ENCODE measurements at places on chromosomes 3 and 15. TPM values are rescaled to one million over a fixed set of nuclear protein-coding genes. Genes with fewer than 3 reads are reported as not detected.

The PLSCR5 gene
- total RNA-seq: not detected

The CELF6 gene
- 1.2 TPM for total RNA-seq

The ASB14 gene
- total RNA-seq: not detected

The STXBP5L gene
- total RNA-seq: 0.29 TPM

The HIGD2B gene
- total RNA-seq: not detected

DNA sequence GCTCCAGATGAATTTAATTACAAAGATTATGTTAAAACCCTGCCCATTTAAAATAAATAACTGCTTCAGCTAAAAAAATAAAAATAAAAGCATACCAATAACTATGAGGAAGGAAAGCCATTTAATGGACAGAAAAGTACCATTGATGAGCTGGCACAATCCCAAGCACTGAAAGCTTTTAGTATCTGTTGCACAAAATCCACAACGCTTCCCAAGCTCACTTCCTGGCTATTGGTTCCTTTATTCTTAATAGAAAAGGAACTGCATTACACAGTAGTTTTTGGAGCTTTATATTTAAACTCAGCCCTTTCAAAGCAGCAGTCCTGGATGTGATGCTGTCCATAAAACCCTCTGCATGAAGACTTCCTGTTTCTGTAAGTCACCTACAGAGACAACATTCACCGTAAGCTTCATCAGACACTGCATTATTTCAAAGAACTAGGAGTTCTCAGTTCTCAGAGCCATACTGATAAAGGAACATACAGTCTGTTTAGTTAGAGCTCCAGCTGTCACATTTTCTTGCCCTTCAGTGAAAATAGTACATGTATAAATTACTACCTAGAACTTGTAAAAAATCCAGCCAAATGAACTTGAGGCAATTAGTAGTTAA lies 81.5 kb downstream of the CSNK1G1 start:
- H3K27ac ChIP-seq: no peak overlapping the region
- no peaks in the 10 kb centered on the region for H3K36me3 ChIP-seq
- DNase-seq: no peak
- peaks cover 6% of the 10 kb centered on the region for H3K4me1 ChIP-seq

- no peak for DNase-seq
- no peak overlapping the region for H3K27ac ChIP-seq
- H3K4me1 ChIP-seq: no peaks in the 10 kb centered on the region
- H3K27me3 ChIP-seq: no peaks in the 10 kb centered on the region
- no peaks in the 10 kb centered on the region for H3K36me3 ChIP-seq
Measured at GRCh38 chr3:145094355-145094941, 1066.5 kb downstream of the PLOD2 start.

GRCh38 chr15:33375236-33375635 lies 64.5 kb downstream of the RYR3 start:
- H3K4me3 ChIP-seq: no peak overlapping the region
- H3K4me1 ChIP-seq: peaks cover 5% of the 10 kb centered on the region
- H3K36me3 ChIP-seq: no peaks in the 10 kb centered on the region
- no peak overlapping the region for H3K27ac ChIP-seq
- no peak for DNase-seq

- no peaks in the 10 kb centered on the region for H3K36me3 ChIP-seq
- no peaks in the 10 kb centered on the region for H3K4me1 ChIP-seq
- DNase-seq: no peak
- H3K27ac ChIP-seq: no peak overlapping the region
Measured at GRCh38 chr3:192433704-192434103, 293.6 kb downstream of the FGF12 start.

- no peak overlapping the region for H3K4me3 ChIP-seq
- H3K27ac ChIP-seq: peak overlapping the region; percentile 30
- H3K36me3 ChIP-seq: no peaks in the 10 kb centered on the region
- H3K4me1 ChIP-seq: peaks cover 25% of the 10 kb centered on the region
- H3K27me3 ChIP-seq: peaks cover 47% of the 10 kb centered on the region
Measured at GRCh38 chr15:68484696-68485400, 52.9 kb upstream of the ITGA11 start.

DNA sequence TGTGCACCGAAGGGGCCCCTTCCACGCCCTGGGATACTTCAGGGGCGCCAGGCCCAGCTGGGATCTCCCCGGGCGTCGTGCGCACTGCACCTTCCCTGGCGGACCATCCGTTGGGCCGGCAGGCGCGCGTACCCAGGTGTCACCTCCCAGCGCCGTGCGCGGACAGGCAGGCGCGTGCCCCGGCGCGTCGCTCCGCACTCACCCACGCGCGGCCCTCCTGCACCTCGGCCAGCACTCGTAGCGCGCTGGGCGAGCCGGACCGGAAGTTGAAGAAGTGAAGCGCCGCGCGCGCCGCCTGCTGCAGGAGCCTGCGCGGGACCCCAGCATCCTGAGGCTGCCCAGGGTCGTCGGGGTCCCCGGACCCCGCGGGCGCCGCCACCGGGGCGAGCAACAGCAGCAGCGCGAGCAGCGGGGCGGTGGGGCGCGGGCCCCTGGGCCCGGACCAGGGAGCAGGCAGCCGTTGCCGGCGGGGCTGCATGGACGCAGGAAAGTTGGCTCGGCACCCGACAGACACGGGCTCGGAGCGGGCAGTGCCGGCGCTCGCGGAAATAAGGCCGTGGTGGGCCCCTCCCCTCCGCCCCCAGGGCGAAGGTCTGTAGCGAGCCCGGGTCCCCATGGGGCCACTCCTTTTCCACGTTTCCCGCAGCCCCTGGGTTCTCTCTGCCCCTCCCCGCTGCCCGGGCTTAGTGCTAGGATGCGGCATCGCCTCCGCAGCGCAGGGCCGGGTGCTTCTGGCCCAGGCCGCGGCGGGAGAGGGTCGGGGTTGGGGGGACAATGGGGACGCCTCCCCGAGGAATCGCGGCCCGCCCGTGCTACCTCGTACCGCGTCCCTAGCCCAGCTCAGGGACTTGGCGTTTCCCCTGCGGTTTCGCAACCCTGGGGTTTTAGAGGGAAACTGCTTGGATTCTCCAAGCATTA lies at the start of gene RARRES1:
RARRES1 (minus strand) TSS at position 520 of the 918 bp plus-strand sequence; CDS start at position 478, 42 bp downstream.
- peak within 1 kb of the TSS; percentile 92 for H3K27ac ChIP-seq
- no peaks in the 10 kb centered on the region for H3K27me3 ChIP-seq
- no peaks in the 10 kb centered on the region for H3K36me3 ChIP-seq
- H3K4me1 ChIP-seq: peaks cover 41% of the 10 kb centered on the region

DNA sequence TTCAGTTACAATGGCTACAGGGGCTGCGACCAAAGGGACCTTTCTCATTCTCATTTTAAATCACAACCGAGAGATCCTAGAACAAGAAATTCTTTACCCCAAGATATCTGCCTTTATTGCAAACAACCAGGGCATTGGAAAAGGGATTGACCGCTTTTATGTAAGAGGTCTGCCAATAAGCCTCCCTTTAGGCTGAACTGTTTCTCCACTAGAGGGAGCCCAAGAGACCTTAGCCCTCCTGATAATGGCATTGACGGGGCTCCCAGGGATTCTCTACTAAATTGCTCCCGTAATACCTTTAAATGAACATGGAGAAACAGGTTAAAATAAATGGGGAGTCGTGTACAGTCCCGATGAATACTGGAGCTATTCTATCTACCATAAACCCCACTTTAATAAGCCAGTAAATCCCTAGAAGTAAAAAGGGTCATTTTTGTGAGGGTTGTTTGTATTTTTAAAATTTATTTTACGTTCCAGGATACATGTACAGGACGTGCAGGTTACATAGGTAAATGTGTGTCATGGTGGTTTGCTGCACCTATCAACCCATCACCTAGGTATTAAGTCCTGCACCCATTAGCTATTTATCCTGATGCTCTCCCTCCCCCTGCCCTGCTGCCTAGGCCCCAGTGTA lies 7.5 kb upstream of the IGSF10 start:
- DNase-seq: no peak
- H3K36me3 ChIP-seq: no peaks in the 10 kb centered on the region
- no peak overlapping the region for H3K27ac ChIP-seq
- H3K4me3 ChIP-seq: no peak overlapping the region
- no peaks in the 10 kb centered on the region for H3K27me3 ChIP-seq
- no peaks in the 10 kb centered on the region for H3K4me1 ChIP-seq

DNA sequence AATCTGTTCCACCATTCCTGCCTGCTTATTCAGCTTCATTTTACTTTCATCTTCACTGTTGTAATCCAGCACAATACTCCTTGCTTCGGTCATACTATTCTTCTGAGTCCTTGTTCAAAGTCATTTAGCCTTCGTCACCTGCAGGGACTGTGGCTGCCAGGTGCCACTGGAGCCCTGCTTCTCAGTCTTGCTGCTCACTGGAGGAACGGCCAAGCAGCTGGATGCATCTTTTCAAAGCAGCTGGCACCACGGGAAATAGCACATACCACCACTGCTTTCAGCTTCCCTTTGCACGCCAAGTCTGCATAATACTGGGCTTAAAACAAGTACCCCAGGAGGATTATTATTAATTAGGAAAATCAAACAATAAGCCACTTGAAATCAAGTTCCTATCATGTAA lies 287.6 kb downstream of the BCHE start:
- no peaks in the 10 kb centered on the region for H3K4me1 ChIP-seq
- H3K36me3 ChIP-seq: no peaks in the 10 kb centered on the region
- no peak overlapping the region for H3K4me3 ChIP-seq
- H3K27me3 ChIP-seq: no peaks in the 10 kb centered on the region
- DNase-seq: no peak

- DNase-seq: no peak
- H3K36me3 ChIP-seq: no peaks in the 10 kb centered on the region
- no peak overlapping the region for H3K4me3 ChIP-seq
- no peak overlapping the region for H3K27ac ChIP-seq
- H3K27me3 ChIP-seq: no peaks in the 10 kb centered on the region
Measured at GRCh38 chr15:23736033-23736673, 49.0 kb upstream of the NDN start.

DNA sequence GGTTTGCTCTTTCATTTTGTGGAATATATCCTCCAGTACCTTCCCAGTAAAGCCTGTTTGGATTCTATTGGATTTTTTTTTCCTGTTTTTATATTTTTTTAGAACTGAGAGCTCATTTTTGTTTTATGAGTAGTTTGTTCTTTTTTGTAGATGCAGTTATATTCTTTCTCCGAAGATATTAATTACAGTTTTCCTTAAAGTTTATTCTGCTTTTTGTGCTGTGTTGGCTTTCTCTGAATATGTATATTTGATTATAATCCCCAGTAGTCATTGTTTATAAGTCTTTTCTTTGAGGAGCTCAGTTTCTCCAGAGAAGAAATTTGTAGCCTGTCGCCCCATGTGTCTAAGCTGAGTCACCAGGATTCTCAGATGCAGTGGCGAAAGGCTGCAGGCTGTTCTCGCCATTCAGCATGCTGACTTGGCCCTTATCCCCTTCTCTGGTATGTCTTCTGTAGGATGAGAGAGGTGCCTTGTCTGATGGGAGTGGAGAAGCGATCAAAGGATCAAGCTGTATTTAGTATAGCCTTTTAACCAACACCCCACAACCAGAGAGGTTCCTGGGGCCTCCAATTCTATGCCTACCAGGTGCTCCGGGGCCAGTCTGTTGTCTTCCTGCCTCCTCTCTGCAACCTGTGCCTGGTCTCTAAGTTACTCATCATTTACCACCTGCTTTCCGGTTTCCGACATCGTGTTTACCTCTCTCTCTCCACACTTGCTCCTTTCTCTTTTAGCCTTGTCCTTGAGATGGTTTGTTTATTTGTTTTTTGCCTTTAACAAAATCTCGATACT lies 31.7 kb upstream of the MFSD1 start:
- peak overlapping the region; percentile 20 for H3K4me3 ChIP-seq
- no peaks in the 10 kb centered on the region for H3K27me3 ChIP-seq
- peak; percentile 64 for DNase-seq
- H3K36me3 ChIP-seq: no peaks in the 10 kb centered on the region
- peak overlapping the region; percentile 83 for H3K27ac ChIP-seq

GRCh38 chr15:31458596-31459399 lies 132.2 kb downstream of the KLF13 start:
- peaks cover 4% of the 10 kb centered on the region for H3K4me1 ChIP-seq
- no peaks in the 10 kb centered on the region for H3K36me3 ChIP-seq
- no peak for DNase-seq
- no peaks in the 10 kb centered on the region for H3K27me3 ChIP-seq
- H3K4me3 ChIP-seq: no peak overlapping the region
